ENCODE measurements at places on chromosomes 2 and 18.

DNA sequence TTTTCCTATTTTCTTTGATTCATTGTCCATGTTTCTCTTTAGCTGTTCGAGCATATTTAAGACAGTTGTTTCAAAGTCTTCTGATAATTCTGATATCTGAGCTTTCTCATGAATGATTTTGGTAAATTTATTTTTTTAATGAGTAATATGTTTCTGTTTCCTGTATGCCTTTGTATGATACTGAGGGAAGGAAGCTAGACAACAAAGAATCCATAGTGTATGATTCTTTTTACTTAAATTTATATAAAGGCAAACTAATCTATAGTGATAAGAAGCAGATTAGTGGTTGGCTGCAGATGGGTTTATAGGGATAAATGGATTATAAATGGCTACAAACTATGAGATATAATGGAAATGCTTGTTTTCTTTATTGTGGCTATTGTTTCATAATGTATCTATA is 352.7 kb upstream of the CDH2 start:
- no peaks in the 10 kb centered on the region for H3K36me3 ChIP-seq
- DNase-seq, result no peak
- no peaks in the 10 kb centered on the region for H3K4me1 ChIP-seq

DNA sequence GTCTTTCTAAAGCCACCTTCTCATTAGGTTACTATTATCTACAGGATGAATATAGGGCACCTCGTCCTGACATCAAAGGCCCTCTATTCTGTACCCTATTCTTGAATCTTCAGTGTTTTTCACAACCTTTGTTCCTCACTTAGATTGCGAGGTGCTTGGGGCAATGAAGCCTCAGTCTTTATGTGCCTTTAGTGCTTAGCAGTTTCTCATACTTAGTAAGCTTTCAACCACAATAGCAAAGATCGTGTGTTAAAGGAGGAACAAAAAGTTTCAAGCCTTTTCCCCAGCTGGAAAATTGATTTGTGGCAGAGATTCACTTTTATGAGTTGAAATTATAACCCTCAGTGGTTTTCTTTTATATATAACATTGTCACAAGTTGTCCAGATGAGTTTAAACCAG is 226.9 kb downstream of the MYO3B start:
- H3K27me3 ChIP-seq, result no peaks in the 10 kb centered on the region
- no peak overlapping the region for H3K27ac ChIP-seq
- H3K36me3 ChIP-seq, result no peaks in the 10 kb centered on the region
- no peak overlapping the region for H3K4me3 ChIP-seq
- DNase-seq, result no peak
- peaks cover 6% of the 10 kb centered on the region for H3K4me1 ChIP-seq

DNA sequence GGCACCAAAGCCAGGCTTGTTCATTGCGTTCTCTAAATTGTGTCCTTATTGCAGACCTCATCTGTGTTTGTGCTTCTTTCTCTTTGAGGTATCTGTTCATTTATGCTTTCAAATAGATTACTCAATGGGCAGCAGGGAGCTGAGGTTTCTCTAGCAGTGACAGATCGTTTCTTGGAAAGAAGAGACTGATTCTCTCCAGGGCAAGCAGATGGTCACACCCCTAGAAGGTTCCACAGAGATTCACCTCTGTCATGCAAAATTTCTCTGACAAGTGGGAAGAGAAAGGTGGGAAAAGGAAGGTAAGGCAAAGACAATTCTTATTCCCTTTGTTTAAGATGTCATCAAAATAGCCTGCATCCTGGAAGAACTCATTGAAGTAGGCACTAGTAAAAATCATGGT is 14.0 kb downstream of the DLGAP1 start:
- no peak for DNase-seq
- no peaks in the 10 kb centered on the region for H3K27me3 ChIP-seq
- peaks cover 11% of the 10 kb centered on the region for H3K4me1 ChIP-seq
- no peak overlapping the region for H3K4me3 ChIP-seq
- H3K27ac ChIP-seq, result no peak overlapping the region

GRCh38 chr2:71711133-71711855 is 257.9 kb downstream of the DYSF start:
- H3K27ac ChIP-seq, result no peak overlapping the region
- H3K4me3 ChIP-seq, result no peak overlapping the region
- H3K4me1 ChIP-seq, result peaks cover 5% of the 10 kb centered on the region
- H3K27me3 ChIP-seq, result no peaks in the 10 kb centered on the region
- no peak for DNase-seq

DNA sequence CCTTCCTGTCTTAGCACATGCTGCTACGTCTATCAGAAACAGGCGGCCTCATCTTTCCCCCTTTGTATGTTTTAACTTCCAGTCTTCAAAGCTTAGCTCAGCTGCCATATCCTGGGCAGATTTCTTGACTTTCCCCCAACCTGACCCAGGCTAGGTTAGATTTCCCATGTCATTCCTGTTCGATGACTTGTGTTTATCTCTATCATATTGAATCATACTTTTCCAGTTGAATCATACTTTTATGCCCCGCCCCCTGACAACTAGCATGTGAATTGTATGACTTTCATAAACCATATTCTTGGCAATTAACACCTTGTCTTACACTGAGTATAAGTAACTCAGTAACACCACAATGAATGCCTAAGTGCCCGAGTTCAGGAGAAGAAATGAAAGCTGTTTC is 128.3 kb downstream of the CYRIA start:
- no peaks in the 10 kb centered on the region for H3K4me1 ChIP-seq
- no peaks in the 10 kb centered on the region for H3K36me3 ChIP-seq
- DNase-seq, result no peak
- H3K27me3 ChIP-seq, result no peaks in the 10 kb centered on the region
- H3K27ac ChIP-seq, result no peak overlapping the region

DNA sequence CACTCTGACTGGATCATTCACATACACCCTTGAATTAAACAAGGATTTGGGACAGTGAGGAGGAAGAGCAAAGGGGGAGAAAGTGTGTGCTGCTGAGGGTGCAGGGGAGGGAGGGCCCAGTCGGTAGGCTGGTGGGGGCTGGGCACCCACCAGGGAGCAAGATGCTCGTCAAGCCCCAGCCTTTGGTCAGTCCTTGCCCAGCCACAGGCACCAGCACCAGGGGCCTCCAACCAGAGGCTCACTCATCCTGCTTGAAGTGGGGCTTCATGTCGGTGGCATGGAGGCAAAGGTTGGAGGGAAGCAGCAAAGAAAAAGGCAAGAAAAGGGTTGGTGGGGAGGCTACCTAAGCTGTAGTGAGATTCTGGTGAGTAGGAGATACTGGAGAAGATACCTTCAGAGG is 21.9 kb downstream of the CDC42EP3 start:
- H3K36me3 ChIP-seq, result no peaks in the 10 kb centered on the region
- no peaks in the 10 kb centered on the region for H3K27me3 ChIP-seq
- H3K4me3 ChIP-seq, result no peak overlapping the region
- H3K4me1 ChIP-seq, result peaks cover 18% of the 10 kb centered on the region
- no peak overlapping the region for H3K27ac ChIP-seq

DNA sequence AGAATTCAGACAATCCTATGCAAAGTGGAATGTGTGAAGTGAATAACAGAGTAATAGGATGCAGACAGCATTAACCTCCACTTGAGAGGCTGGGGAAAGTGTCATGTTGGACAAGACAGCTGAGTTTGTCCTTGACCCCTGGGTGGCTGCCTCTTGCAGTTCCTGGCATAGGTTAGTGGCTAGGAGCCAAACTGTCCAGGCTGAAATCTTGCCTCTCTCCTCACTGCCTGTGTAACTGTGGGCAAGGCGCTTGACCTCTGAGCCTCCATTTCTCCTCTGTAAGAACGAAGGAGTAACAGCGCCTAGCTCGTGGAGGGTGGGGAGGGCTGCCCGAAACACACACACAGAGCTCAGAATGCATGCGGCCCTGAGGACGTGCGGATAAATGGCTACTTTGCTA is 34.8 kb upstream of the LDLRAD4 start:
- no peak overlapping the region for H3K4me3 ChIP-seq
- H3K4me1 ChIP-seq, result no peaks in the 10 kb centered on the region
- no peaks in the 10 kb centered on the region for H3K36me3 ChIP-seq
- no peak for DNase-seq
- no peaks in the 10 kb centered on the region for H3K27me3 ChIP-seq

DNA sequence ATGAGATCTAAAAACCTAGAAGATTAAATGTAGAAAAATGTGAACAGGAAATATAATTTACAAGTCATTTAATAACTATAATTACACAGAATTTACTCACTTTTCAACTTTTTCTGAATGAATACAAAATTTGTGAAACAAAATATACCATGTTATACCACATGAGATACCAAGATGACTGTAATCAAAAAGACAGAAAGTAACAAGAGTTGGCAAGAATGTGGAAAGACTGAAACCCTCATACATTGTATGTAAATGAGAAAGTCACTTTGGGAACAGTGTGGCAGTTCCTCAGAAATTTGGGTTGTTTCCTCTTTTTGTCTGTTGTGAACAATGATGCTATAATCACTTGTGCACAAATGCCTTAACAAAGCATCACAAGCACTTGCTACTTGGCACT is 145.4 kb upstream of the ZNF804A start:
- no peaks in the 10 kb centered on the region for H3K36me3 ChIP-seq
- no peak for DNase-seq
- H3K27ac ChIP-seq, result no peak overlapping the region

DNA sequence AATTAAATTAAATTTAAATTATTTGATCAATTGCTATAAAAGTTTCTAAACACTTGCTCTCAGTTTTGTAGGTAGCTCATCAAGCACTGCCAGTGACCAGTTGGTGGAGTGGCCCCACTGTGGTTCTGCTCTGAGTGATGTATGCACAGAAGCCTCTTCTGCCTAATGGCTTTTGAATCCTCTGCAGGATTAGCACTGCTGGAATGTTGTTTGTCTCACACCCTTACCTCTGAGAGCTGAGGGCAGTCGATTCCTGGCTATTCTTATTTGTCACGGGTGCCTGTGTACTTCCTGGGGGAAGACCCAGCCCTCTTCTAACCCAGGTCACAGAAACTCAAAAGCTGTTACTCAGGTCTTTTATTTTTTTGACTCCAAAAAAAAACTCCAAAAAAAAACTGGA is 9.5 kb downstream of the CAPN14 start:
- no peak overlapping the region for H3K4me3 ChIP-seq
- no peak overlapping the region for H3K27ac ChIP-seq
- H3K27me3 ChIP-seq, result no peaks in the 10 kb centered on the region
- no peak for DNase-seq

DNA sequence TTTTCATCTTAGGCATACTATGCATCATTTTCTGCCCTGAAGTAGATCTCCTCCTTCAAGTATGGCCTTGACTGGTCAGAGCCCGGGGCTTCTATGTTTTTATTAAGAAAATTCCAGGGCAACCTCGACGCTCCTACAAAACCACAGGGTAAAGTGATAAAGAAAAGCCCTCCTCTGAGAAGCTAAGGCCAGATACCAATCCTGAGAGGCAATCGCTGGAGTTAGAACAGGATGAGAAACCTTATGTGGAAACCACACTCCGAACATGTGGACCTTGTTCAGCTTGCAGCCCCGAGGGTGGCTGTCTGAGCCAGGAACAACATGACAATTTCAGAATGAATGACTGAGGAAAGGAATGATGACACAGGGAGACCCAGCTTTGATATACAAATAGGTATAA is 35.6 kb downstream of the RMC1 start:
- H3K27me3 ChIP-seq, result no peaks in the 10 kb centered on the region
- no peak for DNase-seq
- H3K36me3 ChIP-seq, result peaks cover 57% of the 10 kb centered on the region
- H3K4me1 ChIP-seq, result no peaks in the 10 kb centered on the region

DNA sequence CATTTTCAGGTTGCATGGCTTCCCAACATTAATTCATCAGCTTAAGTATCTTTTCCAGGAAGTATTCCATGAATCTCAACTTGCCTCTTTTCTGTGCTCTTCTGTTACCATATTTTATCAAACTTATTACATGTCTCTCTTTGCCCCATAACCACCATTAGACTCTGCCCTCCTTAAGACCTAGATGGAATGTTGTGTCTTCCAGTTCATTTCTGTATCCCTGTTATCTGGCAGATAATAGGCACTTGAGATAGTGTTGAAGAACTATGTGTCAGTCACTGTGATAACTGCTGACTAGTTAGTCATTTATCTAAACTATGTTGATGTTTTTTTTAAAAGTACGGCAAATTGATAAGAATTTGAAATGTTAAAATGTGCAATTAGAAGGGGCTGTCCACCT is 41.8 kb downstream of the GLS start:
- H3K27me3 ChIP-seq, result no peaks in the 10 kb centered on the region
- no peak overlapping the region for H3K4me3 ChIP-seq
- H3K4me1 ChIP-seq, result peaks cover 8% of the 10 kb centered on the region
- H3K27ac ChIP-seq, result no peak overlapping the region
- H3K36me3 ChIP-seq, result peaks cover 4% of the 10 kb centered on the region

- H3K27me3 ChIP-seq, result no peaks in the 10 kb centered on the region
- no peak overlapping the region for H3K4me3 ChIP-seq
- no peak overlapping the region for H3K27ac ChIP-seq
- H3K4me1 ChIP-seq, result peaks cover 17% of the 10 kb centered on the region
Measured at GRCh38 chr2:219111375-219112061, 49.1 kb downstream of the NHEJ1 start.

- H3K27ac ChIP-seq, result no peak overlapping the region
- no peaks in the 10 kb centered on the region for H3K27me3 ChIP-seq
- H3K4me1 ChIP-seq, result no peaks in the 10 kb centered on the region
- no peak overlapping the region for H3K4me3 ChIP-seq
- DNase-seq, result no peak
Measured at GRCh38 chr2:8300216-8300615, 381.6 kb upstream of the ID2 start.

DNA sequence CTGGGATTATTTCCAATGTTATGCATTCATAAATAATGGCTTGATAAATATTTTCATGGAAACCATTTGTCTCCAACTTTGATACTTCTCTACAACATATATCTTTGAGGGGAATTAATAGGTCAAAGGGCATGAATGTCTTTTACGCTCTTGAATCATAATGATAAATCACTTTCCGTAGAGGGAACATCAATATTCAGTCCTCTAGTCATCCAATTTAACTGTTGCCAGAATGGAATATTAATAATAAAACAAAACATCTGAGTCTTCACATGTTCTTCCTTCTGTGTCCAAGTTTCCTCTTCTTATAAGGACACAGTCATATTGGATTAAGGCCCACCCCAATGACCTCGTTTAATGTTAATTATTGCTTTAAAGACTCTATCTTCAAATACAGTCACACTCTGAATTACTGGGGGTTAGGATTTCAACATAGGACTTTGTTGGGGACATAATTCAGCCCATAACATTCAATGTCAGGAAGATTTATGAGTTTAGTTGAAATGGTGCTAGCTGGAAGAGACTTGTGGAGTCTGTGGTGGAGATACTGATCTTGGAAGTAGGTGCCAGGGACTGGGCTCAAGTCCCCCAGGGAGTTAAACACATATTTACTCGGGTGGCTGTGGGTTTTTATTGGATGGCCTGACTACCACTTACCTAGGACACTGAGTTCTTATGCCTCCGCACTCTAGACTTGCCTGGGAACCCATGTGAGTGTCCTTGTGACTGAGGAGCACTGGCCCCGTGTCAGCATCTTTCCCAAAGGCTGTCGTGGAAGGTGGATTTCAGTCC is 85.0 kb upstream of the SEC11C start:
- H3K36me3 ChIP-seq, result no peaks in the 10 kb centered on the region
- no peaks in the 10 kb centered on the region for H3K27me3 ChIP-seq
- peak; percentile 37 for DNase-seq
- H3K27ac ChIP-seq, result peak overlapping the region; percentile 59
- H3K4me1 ChIP-seq, result peaks cover 26% of the 10 kb centered on the region

- no peak for DNase-seq
- H3K4me1 ChIP-seq, result peaks cover 3% of the 10 kb centered on the region
- no peaks in the 10 kb centered on the region for H3K27me3 ChIP-seq
Measured at GRCh38 chr18:621291-622043, 24.7 kb downstream of the CLUL1 start.
